Chondrocyte (in vitro differentiated cells): ENCODE measurements at places on chromosomes 4 and X. TPM values are rescaled to one million over a fixed set of nuclear protein-coding genes. Genes with fewer than 3 reads are reported as not detected.

Gene TMPRSS11B
- not detected in 3 replicates for total RNA-seq

Gene ERAS
- total RNA-seq, result 0.22 TPM in 1 of 3 replicates, not detected in the others

Gene AR
- total RNA-seq, result 3.3 to 4.2 TPM (median 4.0 TPM) in 3 replicates

Gene SYTL5
- total RNA-seq, result 0.26 to 0.92 TPM (median 0.27 TPM) in 3 replicates

Gene LETM1
- 39.6 to 45.2 TPM (median 41.3 TPM) in 3 replicates for total RNA-seq

Gene MTNR1A
- 0.44 TPM in 1 of 3 replicates, not detected in the others for total RNA-seq

Gene ADRA2C
- 0.99 to 1.6 TPM (median 1.5 TPM) in 3 replicates for total RNA-seq

Gene PABPC4L
- total RNA-seq, result 2.9 to 4.3 TPM (median 3.2 TPM) in 3 replicates

Gene RXFP1
- total RNA-seq, result not detected in 3 replicates

Gene INTS6L
- 5.8 to 7.7 TPM (median 6.0 TPM) in 3 replicates for total RNA-seq

Gene CLCN4
- total RNA-seq, result 2.2 to 4.2 TPM (median 4.2 TPM) in 3 replicates

Gene MTTP
- total RNA-seq, result not detected in 3 replicates

Gene PDLIM3
- 14.3 to 68.5 TPM (median 63.0 TPM) in 3 replicates for total RNA-seq

Gene SOD3
- 4.2 to 22.9 TPM (median 22.3 TPM) in 3 replicates for total RNA-seq

Gene GAGE12E
- not detected in 3 replicates for total RNA-seq

Gene AREG
- total RNA-seq, result not detected in 3 replicates

Gene VCX
- 0.53 TPM in 1 of 3 replicates, not detected in the others for total RNA-seq

Gene POF1B
- not detected in 3 replicates for total RNA-seq

Gene KCND1
- total RNA-seq, result 1.4 to 1.7 TPM (median 1.6 TPM) in 3 replicates

Gene ZCCHC18
- total RNA-seq, result 1.9 to 6.8 TPM (median 5.0 TPM) in 3 replicates

Gene BRS3
- not detected in 3 replicates for total RNA-seq

Gene AKAP17A
- 33.2 to 38.0 TPM (median 34.3 TPM) in 3 replicates for total RNA-seq

Gene CT45A10
- not detected in 3 replicates for total RNA-seq

Gene ADH6
- 0.19 TPM in 1 of 3 replicates, not detected in the others for total RNA-seq

Gene MAGEC3
- total RNA-seq, result not detected in 3 replicates

Gene NEXMIF
- 0.15 to 0.26 TPM in 2 of 3 replicates, not detected in the other for total RNA-seq

Gene FAM199X
- total RNA-seq, result 14.6 to 15.5 TPM (median 15.2 TPM) in 3 replicates

Gene HPSE
- total RNA-seq, result 0.31 to 0.90 TPM (median 0.38 TPM) in 3 replicates

Gene SGMS2
- 49.7 to 71.5 TPM (median 65.5 TPM) in 3 replicates for total RNA-seq
